Activated naive CD4-positive, alpha-beta T cell treated with Interleukin-2 at 50 U/mL for 16 hours (primary cell): ENCODE measurements at places on chromosomes 3 and 15.

- DNase-seq: no peak
These were observed 11.6 kb downstream of the EAF1 start for GRCh38 chr3:15438983-15439382.

DNA sequence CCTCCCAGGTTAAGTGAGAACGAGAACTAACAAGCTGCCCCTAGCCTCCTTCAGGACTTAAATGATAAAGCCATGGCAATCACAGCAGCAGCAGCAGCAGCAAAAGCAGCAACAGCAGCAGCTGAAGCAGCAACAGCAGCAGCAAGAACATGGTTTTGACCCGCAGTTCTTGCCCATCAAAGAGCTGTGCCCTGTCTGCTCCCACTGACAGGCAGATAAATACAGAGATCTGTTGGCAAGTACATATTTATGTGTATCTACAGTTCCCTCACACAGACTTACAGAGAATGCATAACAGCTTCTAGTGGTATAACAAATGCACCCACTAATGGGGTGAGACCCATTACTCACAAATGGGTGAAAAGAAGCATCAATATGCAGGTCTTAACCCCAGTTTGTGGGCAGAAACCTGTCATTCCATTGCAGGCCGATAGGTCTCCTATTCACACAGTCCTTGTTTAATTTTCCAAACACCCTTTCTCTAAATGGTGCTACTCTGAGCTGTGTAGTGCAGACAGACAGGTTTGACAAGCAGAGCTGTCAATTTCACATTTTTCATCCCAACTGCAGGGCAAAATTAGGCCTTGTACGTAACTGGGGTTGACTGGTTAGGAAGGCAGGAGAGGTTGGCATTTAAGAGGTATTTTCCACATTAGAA, 316.3 kb downstream of the TIGIT start:
- no peak for DNase-seq

- DNase-seq: no peak
These were observed 9.1 kb downstream of the GRM2 start for GRCh38 chr3:51715977-51716294.

GRCh38 chr15:62066663-62067447, at the start of gene C2CD4A:
C2CD4A (plus strand) TSS chr15:62066977; CDS start chr15:62067614, 637 bp downstream.
- DNase-seq: peak; percentile 71

- DNase-seq: no peak
These were observed 1515.7 kb downstream of the SI start for GRCh38 chr3:163562625-163563024.

DNA sequence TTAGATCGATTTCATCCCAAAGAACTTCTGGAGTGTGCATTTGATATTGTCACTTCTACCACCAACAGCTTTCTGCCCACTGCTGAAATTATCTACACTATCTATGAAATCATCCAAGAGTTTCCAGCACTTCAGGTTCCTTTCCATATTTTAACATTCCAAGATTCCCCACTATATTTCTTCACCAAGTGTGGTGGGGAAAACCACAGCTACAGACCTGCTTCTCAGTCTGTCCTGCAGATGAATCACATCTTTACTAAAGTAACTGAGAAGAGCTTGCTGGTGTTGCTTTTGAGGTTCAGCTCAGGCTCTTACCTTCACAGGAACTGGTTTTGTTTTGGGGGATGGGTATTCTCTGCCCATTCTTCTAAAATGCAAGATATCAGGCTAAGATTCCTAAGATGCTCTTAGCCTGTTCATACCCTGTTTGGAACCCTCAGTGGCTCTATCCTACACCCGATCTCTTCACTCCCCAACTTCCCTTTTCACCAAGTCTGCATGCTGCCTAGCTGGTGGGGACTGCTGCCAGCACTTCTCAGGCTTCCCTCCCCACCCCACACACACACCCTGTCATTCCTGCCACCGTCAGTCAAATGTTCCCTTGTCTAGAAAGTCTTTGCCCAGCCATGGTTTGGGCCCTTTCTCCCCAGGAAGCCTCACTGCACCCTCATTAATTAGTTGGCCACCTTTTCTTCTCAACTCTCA, 30.8 kb downstream of the SRP14 start:
- DNase-seq: no peak

GRCh38 chr3:112009670-112010069, 10.9 kb downstream of the TAGLN3 start:
- no peak for DNase-seq

GRCh38 chr3:146218880-146219866, 31.7 kb downstream of the PLSCR4 start:
- peak; percentile 32 for DNase-seq

DNA sequence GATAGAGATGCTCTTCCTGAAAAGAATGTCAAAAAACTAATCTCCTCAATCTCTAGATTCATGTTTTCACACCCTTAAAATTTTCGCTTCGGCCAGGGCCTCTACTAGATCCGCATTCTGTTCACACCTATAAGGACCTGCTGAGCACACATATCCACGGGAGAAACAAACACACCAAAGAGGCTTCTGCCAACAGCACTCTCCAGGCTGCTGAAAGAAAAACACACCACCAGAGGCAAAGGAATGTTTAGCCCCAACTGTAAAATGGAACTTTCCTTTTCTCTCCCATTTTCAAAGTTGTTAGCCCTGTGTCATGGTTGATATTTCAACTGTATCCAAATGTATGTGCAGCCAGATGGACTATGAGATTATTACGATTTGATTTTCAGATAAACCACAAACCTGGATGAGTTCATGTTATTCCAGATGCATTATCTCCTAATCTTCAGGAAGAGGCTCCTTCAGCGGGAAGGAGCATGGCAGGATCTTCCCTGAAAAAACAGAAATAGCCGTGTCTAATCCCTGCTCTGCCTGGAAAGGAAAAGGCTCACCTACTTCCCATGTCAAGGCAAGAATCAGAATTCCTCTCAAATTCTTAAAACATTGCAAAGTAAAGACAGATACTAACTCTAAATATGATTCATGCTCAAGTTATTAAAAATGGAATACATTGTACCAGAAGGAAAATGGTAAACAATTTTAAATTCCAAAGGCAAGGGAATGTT, 442.7 kb upstream of the NR2F2 start:
- no peak for DNase-seq

GRCh38 chr3:194612221-194612620, 21.0 kb downstream of the TMEM44 start:
- DNase-seq: no peak
